ENCODE measurements at places on chromosomes 11 and 22.

GRCh38 chr11:64458997-64459396, 100.0 kb downstream of the RPS6KA4 start:
- no peak for DNase-seq

GRCh38 chr22:46165977-46166376, 15.7 kb downstream of the PPARA start:
- DNase-seq = no peak

GRCh38 chr11:112297248-112297866, 36.7 kb upstream of the PLET1 start:
- DNase-seq = no peak

DNA sequence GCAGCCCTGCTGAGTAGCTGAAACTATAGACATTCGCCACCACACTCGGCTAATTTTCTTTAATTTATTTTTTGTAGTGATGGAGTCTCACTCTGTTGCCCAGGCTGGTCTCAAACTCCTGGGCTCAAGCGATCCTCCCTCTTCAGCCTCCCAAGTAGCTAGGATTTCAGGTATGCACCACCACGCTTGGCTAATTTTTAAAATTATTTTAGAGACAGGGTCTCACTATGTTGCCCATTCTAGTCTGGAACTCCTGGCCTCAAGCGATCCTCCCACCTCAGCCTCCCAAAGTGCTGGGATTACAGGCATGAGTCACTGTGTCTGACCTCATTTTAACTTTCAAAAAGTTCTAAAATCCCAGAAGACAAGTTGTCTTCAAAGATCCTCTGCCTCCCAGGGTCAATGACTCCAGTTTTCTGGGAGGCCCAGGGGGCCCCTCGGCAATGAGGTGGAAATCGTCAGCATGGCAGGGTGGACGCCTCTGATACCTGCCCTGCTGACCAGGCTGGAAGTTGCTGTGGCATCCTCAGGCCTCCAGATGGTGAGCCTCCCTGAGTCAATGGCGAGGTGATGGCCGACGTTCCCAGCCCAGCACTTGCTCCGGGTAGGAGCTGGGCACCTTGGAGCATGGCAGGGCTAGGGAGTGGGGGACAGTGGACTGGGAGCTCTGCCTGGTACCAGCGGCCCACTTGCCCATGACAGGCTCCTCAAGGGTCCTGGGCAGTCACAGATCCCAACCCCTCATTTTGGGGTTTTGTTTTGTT, 31.1 kb downstream of the RPL3 start:
- DNase-seq = no peak

DNA sequence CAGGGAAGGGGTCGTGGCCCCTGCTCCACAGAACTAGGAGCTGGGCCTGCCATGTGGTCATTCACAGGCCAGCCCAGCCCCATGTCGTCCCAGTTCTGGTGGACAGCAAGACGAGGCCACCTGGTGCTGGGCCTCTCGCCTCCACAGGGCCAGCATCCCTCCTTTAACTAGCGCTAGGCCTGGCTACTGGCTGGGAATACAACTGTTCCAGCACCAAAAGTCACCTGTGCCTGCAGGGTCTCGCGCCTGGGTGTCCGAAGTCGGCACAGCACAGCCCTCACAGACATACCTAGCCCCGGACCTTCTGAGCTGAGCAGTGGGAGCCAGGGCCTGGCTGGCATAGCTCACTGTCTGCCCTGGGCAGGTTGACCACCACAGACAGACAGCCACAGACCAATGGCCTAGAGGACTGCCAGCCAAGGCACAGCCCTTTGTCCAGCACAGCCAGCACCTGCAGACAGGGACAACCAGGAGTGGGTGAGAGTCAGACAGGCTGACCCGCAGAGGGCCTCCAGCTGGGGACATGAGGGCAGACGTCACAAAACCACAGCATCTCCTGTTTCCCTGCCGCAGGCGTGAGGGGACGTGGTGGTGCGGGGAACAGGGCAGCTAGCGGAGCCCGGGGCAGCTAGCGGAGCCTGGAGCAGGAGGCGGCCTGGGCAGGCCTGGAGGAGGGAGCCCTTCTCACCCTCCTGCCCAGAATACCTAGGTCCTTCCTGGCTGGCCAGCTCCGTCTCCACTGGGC, 27.2 kb upstream of the TH start:
- no peak for DNase-seq

- no peak for DNase-seq
Observed at GRCh38 chr22:48883211-48883960, 944.3 kb downstream of the BRD1 start.

- no peak for DNase-seq
Observed at GRCh38 chr11:66542362-66542761, 3.5 kb downstream of the ZDHHC24 start.

GRCh38 chr22:46693634-46694415, 44.2 kb downstream of the CERK start:
- no peak for DNase-seq

DNA sequence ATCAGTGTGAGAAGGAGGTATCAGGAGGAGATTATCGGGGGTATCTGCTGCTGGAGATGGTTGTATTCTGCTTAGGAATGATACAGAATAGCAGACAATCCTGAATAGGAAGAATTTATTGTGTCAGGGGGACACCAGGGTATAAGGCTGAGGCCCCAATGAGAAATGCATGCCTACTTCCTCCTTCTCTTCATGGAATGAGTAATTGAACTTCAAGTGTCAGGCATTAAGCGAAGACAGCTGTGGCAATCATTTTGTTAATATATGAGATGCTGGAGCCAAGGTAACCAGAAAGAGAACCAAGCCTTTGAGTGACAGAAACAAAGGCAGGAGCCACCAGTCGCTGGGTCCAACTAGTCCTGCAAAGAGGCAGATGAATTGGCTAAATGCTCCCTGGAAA, 49.1 kb downstream of the KIRREL3 start:
- no peak for DNase-seq

DNA sequence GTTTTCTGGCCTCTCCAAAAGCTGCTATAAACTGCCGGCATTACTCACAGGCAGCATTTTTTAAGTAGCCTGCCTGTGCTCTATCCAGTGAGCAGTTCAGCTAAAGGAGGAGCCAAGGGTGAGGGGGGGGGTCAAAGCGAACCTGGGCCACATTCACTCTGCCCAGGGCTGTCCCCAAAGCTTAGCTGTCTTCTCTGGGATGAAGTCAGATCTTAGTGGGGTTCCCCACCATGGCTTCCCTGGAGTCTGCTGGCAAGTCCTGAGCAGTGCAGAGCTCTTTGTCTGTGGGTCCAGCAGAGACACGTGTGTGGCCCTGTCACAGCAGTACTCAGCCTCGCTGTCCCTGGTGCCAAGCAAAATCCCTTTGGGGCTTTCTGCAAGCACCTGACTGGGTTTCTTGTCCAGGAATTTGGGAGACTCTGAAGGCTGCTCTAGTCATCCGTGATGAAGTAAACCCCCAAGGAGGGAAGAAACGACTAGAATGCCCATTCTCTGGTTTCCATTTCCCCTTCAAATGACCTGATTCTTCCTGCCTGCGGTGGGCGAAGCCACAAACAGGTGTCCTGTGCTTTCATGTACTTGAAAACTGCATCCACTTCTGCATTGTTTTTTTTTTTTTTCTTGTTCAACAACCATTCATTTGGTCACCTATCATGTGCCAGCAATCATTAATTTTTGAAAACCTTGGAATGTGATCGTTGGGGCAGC, 2.6 kb downstream of the KCNJ5 start:
- no peak for DNase-seq

DNA sequence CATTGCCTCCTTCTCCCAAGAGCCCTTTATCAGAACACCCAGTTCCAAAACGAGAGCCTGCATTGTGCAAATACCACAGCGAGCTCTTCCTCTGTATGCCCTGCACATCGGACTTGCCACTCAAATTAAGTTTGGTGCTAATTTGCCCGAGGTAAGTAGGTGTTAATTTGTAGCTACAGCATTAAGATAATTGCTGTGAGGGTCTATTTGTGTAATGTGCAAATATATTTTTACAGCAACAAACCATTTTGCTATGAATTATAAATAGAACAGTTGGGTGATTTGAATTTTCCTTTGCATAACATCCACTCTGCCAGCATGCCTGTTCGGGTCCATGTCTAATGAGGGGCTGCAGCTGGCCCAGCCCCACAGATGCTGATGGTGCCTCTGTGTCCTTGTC, 8.1 kb downstream of the ARHGAP8 start:
- DNase-seq = no peak

- no peak for DNase-seq
Observed at GRCh38 chr11:1745701-1746320, 4.6 kb downstream of the IFITM10 start.

DNA sequence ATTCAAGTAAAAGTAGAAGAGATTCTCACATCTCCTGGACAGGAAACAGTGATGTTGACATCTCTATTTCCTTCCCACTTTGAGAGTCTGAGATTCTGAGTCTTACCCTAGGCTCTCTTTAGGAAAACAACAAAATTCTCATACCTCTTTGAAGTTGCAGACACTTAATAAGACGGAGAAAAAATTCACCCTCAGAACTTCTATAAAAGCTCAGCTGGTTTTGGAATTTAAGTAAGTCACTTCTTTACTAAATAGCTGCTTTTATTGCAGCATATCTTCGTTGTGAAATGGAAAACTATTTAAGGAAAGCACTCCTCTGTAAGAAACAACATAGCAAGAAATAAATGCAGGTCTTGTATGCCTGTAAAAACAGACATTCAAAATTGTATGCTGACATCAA, 79.1 kb downstream of the MSANTD4 start:
- no peak for DNase-seq

DNA sequence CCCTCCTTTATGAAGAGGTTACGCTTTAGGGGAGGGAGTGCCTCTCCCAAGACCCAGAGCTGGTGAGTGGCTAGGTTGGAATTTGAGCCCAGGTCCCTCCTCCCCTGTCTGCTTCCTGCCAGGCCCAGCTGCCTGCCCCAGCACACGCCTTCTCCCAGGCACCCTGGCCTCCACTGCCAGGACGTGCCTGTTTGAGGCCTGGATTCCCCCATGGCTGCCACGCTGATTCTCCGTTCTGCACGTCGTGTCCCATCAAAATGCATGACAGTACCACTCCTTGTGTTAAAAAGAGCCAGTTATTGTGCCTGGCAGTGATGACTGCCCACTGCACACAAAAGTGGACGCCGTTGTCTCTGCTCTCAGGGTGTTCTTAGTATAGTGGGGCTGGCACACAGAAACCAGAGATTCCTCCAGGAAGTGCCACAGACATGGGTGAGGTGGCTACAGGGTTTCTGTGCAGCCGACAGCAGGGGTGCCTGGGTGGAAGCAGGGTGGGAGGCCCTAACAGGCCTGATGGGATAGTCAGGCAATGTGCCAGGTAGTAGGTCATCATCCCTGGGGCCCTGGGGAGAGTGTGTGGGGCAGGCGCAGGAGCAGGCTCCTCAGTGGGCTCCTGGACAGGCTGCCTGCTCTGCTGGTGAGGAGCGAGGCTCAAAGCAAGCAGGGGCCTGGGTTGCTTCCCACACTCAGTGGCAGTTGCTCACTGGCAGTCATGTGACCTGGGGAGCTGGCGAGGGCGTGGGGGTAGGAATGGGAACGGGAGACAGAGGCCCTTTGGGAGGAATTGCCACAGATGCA, 24.2 kb downstream of the MED15 start:
- DNase-seq = no peak

DNA sequence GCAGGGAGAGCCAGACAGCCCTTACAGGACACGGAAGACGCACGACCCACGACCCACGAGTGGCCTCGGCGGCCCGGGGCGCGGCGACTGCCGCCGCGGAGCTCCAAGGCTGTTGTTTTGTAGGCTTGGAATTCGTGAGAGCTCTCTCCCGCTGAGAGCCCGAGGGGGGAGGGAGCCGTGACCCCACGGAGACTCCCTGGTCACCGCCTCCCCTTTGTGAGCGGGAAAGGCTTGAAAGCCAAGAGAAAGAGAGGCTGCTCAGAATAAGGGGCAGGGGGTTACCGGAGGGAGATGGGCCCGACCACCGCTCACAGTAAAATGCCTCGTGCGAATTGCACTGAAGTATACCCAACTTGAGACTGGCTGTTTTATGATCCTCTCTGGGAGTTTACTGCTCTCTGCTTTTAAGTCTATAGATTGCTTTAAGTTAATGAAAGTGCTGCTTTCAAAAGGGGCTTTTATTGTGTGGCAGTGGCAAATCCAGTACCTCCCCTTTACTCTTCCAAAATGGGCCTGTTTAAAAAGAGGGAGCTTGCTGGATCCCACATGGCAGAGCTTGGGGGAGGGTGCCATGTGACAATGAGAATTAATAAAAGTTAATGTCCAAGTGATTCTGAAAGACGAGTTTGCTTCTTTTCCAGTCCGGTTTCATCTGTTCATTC, 2.9 kb downstream of the PKNOX2 start:
- no peak for DNase-seq

Measured in cortex of kidney (tissue), 1 donor.